ENCODE measurements at places on chromosomes 3 and 15. TPM values are rescaled to one million over a fixed set of nuclear protein-coding genes. Genes with fewer than 3 reads are reported as not detected.

DNA sequence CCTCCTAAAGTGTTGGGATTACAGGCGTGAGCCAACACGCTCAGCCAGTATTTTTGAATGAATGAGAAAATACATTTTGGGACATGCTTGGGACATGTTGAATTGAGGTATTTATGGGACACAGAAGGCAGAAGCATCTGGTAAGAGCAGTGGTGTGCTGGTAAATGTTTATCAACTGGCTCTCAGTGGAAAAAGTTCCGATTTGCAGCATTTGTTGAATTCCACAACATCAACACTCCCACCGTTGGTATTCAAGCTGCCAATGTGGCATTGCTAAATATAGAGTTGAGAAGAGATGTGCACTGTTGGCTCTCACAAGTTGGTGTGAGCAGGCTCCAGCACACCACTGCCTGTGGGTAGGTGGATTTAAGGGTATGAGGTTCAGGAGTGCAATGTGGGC is 35.8 kb upstream of the LRRFIP2 start:
- no peak for DNase-seq

- DNase-seq, result no peak
Observed at GRCh38 chr15:76209942-76210341, 101.3 kb downstream of the ETFA start.

The PRC1 gene
- total RNA-seq, result 101 TPM

GRCh38 chr3:102715030-102715697 is 280.3 kb downstream of the ZPLD1 start:
- DNase-seq, result no peak

The SLMAP gene
- 71.0 TPM for total RNA-seq

The GNAT1 gene
- not detected for total RNA-seq

The C3orf85 gene
- 2.3 TPM for total RNA-seq

DNA sequence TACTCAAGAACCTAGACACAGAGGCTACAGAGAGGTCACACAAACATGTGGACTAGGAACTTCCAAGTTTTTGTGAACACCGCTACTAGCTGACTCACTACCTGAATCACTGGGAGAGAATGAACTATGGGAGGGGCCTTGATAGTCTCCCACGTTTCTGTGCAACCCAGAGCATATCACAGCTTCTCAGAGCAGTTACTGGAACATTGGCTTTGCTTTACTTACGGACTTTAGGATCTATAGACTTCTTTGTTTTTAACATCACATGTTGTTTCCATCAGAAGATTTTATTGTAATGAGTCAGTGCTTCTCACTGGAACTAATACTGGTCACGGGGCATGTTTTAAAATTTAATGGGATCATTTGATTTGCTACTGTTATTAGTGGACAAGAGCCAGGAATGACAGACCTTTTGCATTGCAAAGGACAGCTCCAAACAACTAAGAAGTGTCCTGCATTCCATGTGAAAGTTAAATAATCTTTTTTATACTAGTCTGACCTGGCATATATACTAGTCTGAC is 35.6 kb downstream of the RTP4 start:
- DNase-seq, result no peak

DNA sequence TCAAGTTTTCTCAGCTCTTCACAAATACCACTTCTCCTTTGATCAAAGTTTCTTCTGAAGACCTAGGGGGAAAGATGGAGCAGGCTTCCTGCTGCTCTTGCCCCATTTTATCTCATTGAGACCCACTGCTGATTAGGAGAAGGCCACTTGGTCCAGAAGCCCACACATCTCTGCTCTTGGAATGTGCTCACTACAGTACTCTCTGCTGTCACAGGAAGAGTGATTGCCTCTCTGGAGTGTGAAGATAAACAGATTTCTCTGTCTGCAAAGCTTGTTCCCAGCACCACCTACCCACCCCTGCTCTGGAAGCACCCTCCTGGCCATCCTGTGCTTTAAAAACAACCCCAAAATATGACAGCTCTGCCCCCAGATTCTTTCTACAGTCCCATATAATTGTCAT is 41.3 kb upstream of the PRTG start:
- no peak for DNase-seq

GRCh38 chr3:160927620-160928019 is 171.6 kb downstream of the PPM1L start:
- no peak for DNase-seq

The ROBO2 gene
- 22.7 TPM for total RNA-seq

DNA sequence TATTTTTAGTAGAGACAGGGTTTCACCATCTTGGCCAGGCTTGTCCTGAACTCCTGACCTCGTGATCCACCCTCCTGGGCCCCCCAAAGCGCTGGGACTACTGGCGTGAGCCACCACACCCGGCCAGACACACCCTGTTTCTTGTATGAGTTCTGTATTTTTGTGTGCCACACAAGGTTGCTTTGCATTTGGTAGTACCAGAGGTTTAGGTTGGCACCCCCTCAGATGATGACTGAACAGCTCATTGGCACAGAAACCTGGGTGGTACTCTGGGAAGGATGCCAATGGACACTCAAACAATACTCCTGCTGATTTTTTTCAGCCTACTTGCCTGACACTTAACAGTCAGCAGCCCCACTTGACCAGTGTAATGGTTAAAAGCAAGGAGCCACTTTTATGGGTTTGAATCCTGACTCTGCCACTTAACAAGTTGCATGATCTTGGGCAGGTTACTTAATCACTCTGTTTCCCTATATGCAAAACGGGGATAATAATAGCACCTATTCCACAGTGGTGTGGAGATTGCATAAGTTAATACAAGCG is 39.2 kb upstream of the BCL2A1 start:
- DNase-seq, result no peak

- DNase-seq, result no peak
Observed at GRCh38 chr3:113896930-113897329, 50.9 kb upstream of the ZDHHC23 start.

DNA sequence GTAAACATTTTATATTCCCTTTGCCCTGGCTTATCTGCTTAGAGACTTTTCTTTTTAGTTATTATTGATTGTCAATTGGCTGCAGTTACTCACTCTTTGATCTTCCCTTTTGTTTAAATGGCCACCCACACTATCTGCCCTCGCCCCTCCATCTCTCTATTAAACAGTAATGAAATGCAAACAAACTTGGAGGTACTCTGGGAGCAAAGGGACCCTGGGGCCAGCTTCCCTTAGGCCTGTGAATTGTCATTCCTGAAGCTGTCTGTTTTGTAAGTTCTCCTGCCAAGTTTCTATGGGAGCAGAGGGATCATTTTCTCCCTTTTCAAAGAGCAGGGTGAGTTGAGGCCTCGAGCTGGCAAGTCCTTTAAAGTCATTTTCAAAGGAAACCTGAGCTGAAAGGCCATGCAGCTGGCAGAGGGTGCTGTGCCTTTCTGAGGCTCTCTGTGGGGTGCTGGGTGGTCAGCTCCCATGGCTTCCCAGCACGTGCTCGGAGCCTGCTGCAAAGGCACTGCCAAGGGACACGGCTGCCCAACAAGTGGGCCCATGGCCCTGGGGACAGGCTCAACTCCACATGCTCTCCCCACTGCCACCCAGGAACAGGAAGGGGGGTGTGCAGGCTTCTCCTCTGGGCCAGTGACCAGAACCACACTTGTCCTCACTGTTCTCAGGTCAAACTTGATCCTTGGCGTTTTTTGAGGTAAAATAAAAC is 17.4 kb upstream of the RTP2 start:
- no peak for DNase-seq

The CHRNB4 gene
- total RNA-seq, result 3.8 TPM

DNA sequence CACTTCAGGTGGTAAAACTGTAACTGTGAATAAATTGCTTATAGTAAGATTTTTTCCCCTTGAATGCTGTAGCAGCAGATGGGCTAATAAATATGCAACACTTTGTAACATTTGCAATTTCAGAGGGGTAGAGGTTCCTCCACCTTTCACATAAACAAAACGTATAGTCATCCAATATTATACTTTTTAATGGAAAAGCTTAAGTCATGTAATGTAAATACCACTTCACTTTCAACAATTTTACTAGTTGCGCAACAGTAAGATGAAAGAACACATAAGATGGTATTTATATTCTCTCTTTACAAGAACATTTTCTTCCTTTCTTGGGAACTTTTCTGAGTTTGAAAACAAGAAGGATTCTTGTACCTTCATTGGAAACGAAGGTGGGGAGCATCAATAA is 56.6 kb upstream of the FAM3D start:
- no peak for DNase-seq

GRCh38 chr3:114456742-114457141 is 162.9 kb downstream of the TIGIT start:
- DNase-seq, result no peak

The LXN gene
- total RNA-seq, result 17.9 TPM

GRCh38 chr15:32887090-32887489 is 169.3 kb downstream of the GREM1 start:
- no peak for DNase-seq

The CRTAP gene
- 138 TPM for total RNA-seq

DNA sequence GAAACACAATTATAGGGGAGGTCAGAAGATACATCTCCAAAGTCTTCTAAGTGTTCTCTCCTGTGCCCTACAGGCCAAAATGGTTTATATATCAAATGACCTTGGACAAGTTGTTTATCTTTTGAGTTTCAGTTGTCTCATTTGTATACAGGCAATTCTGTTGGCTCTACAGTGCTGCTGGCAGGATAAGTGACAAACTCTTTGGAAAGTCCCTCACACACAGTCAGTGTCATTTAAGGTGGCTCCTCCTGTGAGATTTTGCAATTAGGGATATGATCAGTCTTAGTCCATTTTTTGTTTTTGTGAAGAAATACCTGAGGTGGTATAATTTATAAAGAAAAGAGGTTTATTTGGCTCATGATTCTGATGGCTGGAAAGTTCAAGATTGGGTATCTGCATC is 1035.8 kb upstream of the CFAP20DC start:
- no peak for DNase-seq

DNA sequence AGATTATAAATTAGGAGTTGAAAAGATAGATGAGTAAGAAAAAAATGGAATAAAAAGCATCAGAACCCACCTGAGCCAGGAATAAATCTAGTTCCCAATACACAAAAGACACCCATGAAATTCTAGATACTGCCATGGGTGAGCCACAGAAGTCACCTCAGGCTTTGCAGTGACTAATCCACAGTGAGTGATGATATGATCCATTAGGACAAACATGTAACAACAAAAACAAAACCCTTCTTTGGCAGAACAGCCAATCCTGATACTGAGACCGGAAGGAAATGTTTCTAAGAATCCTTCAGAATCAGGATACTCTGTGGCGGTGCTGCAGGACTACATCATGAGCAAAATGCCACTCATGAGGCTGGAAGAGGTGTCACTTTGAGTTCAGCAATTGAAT is 15.0 kb upstream of the MINDY4B start:
- no peak for DNase-seq

DNA sequence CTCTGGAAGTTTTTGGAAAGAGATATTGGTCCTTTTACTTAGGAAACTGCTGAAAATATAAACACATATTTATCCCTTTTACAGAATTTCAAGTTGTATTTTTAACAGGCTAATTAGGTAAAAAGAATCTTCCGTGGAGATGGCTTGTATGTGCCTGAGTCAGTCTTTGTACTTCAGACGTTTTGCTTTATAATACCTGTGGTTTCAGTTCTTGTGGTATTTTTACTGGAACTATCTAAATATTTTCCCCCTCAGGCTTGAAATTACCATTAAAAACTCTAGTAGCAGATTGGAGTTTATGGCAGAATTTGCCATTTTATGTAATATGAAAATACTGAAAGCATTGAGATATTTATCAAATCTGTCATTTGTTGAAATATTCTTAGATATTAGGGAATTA is 151.6 kb upstream of the CGNL1 start:
- no peak for DNase-seq

DNA sequence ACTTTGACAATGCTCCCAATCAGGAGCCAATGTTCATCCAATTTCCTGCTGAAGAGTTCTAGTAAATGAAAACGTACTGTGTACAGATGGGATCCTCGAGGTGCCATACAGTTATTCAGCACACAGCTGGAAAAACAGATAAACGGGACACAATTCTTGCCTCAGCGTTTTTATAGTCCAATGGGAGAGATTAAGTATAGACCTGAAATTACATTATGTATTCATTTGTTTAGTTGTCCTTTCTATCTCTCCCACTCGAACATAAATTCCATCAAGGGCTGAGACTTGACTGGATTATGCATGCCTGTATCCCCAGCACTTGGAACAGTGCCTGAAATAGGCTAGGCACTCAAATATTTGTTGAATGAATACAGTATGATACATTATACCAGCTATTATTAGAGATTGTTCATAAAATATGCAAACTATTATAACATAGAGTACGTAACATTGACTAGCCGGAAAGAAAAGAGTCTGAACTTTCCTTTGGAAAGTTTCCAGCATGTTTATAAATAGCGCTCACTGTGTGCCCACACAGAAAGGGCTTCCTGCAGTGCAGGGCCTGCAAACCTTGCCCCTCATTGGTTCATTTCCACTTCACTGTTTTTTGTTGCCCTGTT is 27.4 kb upstream of the SNTN start:
- no peak for DNase-seq

GRCh38 chr15:28264166-28264565 is 57.8 kb downstream of the HERC2 start:
- DNase-seq, result no peak

- no peak for DNase-seq
Observed at GRCh38 chr3:153291059-153291685, 129.1 kb downstream of the RAP2B start.

The MYLK gene
- 16.8 TPM for total RNA-seq

DNA sequence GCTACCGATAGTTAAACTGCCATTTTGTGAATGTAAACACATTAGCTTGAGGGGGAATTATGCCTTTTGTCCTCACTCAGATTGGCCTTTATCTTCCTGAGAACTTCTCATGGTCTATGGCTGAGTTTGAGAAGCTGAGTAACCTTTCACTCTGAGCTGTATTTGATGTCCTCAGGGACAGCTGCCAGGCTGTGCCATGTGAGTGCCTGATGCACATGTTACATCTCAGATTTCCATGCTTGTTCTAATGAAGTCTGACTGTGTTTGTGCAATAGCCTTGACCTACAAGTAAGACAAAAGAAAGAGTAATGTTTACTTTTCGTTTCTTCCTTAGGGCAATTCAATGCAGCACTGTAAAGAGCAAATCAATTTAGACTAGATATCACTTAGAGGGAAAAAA is 44.1 kb upstream of the ARL6 start:
- DNase-seq, result no peak

GRCh38 chr3:192864941-192865340 is 52.7 kb downstream of the MB21D2 start:
- DNase-seq, result no peak

GRCh38 chr3:9400616-9401015 is 3.2 kb downstream of the SETD5 start:
- DNase-seq, result no peak

GRCh38 chr15:90607361-90607760 is 77.6 kb downstream of the CRTC3 start:
- DNase-seq, result no peak

The PLCD1 gene
- total RNA-seq, result 31.6 TPM

DNA sequence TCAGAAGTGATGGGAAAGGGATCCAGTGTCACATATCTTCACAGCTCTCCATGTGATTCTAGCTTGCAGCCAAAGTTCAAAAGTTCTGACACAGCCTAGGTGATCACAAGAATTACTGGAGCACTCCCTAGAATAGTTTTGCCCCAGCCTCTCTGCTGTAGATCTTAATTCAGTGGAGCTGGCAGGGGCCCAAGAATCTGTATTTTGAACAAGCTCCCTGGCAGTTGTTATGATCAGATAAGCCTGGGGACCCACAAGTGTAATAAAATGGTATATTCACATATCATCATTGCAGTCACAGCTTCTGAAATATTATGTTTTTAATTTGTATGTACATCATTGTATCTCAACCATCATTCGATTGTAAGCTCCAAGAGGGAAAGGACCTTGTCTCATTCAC is 62.3 kb downstream of the NOX5 start:
- no peak for DNase-seq

The SEMA5B gene
- total RNA-seq, result 12.8 TPM
